ENCODE measurements at places on chromosomes 13 and 19.

GRCh38 chr13:97307882-97308624, 85.9 kb downstream of the MBNL2 start:
- no peak for DNase-seq

DNA sequence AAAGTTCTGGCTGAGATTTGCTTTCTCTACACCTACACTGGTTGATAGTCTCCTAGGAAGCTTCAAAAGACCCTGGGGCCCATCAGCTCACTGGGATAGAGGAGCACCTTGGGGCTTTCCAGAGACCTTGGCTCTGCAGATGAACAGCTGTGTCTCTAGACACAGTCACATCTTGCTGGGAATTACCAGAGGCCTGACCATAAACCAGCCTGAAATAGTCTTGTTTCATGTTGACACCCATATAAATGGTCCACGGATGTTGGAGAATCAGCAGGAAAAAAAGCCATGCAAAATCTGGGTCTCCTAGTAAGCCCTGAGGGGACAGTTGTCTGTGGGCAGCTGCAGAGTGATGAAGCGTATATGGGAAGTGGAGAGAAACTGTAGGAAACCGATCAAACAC, 207.6 kb downstream of the DNAJC15 start:
- DNase-seq, result no peak

GRCh38 chr19:38228491-38229439, 4.7 kb upstream of the DPF1 start:
- DNase-seq, result no peak

DNA sequence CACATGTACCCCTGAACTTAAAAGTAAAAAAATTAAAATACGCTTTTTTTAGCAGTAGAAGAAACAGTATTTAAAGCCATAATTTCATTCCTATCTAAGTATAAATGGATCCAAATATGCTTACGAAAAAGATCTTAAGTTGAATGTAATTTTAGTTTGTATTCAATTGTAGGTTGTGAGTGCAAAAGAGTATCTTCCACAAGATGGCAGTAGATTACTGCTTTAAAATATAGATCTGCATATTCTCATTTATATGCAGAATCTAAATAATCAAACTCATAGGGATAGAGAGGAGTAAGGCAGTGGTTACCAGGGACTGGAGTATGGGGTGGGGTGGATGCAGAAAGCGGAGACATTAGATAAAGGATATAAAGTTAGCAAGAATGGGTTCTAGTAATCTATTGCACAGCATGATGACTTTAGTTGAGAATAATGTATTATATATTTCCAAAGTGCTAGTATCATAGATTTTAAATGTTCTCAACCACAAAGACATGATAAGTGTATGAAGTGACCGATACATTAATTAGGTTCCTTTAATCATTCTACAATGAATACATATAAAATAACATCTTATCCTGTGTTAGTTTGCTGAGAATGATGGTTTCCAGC, 14.2 kb downstream of the OR7A17 start:
- no peak for DNase-seq

DNA sequence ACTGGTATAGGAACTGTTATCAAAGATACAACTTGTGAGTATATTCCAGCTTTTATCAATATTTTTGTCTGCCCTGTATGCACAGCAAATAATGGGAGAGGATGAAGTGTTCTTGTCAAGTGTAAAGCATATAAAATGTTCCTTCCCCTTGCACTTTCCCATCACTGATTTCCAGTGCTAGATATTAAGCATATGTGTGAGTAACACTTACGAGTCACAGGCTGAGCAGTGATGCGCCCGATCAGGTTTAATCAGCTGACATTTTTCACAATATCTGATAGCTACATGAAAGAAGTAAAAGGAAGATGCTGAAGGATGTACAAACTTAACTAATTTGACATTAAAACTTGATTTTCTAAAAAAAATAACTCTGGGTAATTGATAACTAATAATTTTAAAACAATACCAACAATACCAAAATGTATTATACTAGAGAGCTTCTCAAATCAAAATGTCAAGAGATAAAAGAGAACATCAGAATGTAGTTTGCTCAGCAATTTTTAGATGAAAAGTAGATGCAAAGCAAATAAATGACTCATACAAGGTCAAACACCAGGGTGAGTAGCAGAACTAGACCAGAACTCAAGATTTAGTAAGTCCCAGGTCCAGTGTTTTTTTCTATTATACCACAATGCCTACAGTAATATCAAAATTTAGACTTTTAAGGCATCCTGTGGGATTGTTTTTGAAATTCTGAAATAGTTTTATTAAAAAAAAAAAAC, 56.4 kb downstream of the ZDHHC20 start:
- DNase-seq, result no peak

DNA sequence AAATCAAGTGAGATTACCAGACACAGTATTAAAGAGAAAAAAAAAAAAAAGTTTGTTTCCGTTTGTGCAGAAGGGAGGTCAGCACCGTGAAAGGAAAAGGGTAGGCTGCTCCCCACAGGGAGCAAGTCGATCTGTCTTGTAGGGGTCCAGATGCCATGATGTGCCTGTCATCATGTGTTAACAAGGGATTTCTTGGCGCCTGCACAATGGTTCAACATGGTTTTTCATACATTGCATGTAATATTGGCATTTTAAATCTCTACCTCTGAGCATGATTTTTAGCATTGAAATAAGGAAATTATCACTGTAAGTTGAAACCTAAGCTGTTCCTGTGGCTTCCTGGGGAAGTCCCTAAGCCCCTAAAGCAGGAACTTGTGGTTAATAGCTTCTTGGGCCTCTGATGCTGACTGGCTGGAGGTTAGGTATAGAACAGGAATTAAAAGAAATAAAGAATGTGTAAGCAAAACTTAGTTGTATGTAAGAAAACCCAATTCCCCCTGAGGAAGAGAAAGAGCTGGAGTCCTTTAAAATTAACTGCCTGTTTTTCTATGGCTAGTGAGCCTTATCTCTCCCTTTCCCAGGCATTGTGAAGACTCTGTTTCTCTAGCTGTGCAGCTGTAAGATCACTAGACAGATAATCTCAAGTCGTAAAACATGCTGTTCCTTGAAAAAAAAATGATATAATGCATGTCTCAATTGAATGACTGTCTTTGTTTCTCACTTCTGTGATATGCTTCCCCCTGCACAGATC, 7.4 kb upstream of the FCGBP start:
- no peak for DNase-seq

GRCh38 chr13:73883162-73883561, 251.0 kb downstream of the KLF12 start:
- DNase-seq, result no peak

GRCh38 chr19:48659768-48660167, 13.0 kb downstream of the NTN5 start:
- no peak for DNase-seq

DNA sequence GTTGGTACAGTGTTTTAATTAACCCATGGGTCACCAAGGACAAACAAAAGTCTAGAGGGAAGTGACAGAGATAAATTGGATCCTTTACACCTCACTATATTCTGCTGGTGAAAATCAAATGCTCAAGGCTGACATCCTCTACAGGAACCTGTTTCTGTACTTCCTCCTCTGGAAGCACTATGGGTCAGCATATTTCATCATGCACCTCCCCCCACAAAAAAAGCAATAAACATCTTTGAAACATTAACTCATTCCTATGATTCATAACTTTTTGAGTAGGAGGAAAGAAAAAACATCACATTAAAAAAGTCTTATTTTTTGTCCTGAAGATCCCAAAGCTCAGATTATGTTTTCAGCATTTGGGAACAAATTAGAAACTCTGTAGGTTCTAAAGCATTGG, 588.3 kb upstream of the SGCG start:
- DNase-seq, result no peak

- DNase-seq, result no peak
Measured at GRCh38 chr13:75217949-75218348, 264.0 kb downstream of the TBC1D4 start.

GRCh38 chr19:45215391-45216191, 29.6 kb downstream of the EXOC3L2 start:
- DNase-seq, result no peak

- DNase-seq, result no peak
Measured at GRCh38 chr13:113783966-113784644, 25.1 kb downstream of the TMEM255B start.

GRCh38 chr13:100315522-100315921, 226.6 kb downstream of the PCCA start:
- no peak for DNase-seq

DNA sequence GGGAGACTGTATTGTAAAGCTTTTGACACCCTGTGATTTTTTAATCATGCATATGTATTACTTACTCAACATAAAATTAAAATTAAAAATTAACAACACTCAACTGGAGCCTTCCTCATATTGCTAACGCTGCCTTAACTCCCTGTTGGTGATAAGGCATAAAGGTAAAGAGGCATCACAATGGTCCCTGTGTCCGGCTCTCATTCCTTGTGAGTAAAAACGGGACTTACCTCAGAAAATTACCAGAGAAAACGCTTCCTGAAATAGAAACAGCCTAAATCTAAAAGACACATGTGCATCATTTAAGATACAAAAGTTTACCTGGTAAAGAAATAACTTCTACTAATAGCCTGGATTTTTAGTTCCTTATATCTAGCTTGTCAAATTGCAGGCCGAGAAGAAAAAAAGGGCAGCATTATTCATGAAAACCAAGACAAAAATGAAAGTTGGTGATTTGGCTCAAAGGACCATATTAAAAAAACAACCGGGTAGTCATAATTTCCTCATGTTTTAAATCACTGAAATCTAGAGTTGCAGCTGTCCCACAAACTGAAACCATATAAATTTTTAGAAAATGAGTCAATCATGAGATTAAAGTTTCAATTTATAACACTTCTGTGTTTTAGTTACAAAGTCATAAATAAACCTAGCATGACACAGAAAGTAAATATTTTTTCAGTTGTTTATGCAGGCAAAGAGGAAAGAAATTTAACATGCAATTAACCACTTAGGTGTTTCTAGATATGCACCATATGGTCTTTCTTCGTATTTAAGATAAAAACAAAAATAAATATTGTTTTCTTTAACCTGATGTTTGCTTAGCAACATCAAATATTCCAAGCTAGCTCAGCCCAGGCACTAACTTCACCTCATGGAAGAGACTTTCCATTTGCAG, 94.7 kb downstream of the MIPEP start:
- DNase-seq, result no peak

DNA sequence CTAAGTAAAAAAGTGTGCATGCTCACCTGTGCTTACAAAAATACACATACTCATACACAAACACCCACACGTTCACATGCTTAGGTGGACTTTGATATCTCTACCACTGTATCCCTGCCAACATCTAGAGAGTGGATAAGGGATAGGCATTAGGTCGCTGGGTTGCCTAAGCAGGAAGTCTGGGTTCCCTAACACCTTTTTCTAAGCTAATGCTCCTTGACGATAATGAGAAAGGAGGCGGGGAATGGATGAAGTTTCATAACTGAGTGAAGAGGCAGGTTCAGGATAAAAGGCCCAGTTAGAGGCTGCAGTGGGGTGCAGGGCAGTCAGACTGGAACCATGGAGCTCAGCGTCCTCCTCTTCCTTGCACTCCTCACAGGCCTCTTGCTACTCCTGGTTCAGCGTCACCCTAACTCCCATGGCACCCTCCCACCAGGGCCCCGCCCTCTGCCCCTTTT, 41.9 kb upstream of the CYP2A7 start:
- no peak for DNase-seq

DNA sequence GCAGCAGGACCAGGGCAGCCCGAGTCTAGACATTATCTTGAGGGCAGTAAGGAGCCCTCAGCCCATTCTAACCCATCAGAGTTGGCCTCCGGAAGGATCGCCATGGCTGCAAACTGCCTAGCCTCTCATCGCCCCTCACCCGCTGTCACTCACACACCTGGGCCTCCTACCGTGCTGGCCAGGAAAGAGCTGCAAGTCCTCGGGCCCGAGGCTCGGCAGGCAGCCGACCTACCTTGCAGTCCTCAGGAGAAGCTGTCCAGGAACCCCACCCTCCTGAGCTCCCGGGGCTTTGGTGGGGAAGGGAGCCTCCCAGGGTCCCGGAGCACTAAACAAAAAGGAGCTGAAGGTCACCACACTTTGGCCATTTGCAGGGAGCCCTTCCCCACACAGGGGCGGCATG, 46.8 kb downstream of the CCNE1 start:
- DNase-seq, result no peak

DNA sequence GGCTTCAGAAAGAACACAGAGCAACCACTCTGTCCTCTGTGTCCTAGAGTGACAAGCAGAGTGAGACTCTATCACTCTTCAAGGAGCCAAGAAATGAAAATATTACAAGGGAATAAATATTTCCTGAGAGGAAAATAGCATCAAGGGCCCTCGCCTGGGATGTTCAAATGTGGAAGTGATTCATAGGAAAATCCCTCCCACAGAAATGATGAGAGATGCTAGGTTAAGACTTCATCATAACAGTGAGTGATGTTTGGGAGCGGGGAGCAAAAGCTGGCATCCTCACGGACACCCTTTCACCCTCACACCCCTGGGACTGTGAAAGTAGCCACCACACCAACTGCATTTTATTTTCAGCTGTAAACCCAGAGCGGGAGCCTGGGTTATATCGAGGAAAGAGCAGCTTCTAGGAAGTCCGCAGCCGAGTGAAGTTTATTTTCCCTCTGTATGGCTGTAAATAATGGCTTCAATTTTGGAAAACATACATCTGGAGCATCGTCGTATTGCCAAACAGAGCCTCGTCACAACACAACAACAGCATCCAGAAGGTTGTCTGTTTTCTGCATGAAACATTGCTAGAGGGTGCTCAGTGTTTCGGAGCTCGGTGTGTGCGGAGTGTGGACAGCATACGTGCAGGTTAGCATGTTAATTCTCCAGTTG, 54.8 kb downstream of the DLEU7 start:
- DNase-seq, result no peak
